Kidney capillary endothelial cell (primary cell): ENCODE measurements at places on chromosomes 11 and 22.

DNA sequence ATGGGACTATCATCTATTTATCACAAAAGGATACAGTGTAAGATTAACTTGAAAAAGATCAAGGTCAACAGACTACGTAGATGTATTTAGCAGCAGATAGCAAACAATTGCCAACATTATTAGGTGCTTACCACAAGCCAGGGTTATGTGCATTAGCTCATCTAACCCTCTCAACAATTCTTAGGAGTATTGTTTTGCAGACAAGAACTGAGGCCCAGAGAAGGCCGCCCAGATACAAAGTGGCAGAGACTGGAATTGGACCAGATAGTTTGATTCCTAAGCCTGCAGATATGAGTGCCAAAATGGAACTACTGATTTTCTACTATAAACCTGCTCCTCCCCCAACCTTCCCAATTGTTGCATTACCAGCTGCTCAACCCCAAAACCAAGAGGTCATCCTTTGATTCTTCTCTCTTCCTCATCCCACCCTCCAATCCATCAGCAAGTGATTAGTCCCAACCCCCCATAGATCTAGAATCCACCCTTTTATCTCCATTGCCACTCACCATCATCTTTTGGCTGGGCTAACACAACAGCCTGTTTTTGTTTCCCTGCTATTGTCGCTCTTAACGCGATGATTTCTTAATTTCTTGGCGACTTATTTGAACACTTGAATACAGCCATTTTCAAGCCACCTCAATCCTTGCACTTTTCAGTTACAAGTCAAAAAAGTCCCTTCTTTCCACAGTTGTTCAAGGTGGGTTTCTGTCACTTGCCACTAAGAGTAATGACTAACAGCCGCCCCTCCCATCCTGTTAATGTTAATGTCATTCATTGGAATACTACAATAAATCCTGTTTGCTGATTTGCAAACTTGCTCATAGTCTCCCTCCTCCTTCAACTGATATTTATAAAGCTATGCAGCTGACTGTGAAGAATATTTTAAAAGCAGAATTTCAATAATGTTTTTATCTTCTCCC is 2.7 kb downstream of the TMEM123 start:
- peak; percentile 22 for DNase-seq

DNA sequence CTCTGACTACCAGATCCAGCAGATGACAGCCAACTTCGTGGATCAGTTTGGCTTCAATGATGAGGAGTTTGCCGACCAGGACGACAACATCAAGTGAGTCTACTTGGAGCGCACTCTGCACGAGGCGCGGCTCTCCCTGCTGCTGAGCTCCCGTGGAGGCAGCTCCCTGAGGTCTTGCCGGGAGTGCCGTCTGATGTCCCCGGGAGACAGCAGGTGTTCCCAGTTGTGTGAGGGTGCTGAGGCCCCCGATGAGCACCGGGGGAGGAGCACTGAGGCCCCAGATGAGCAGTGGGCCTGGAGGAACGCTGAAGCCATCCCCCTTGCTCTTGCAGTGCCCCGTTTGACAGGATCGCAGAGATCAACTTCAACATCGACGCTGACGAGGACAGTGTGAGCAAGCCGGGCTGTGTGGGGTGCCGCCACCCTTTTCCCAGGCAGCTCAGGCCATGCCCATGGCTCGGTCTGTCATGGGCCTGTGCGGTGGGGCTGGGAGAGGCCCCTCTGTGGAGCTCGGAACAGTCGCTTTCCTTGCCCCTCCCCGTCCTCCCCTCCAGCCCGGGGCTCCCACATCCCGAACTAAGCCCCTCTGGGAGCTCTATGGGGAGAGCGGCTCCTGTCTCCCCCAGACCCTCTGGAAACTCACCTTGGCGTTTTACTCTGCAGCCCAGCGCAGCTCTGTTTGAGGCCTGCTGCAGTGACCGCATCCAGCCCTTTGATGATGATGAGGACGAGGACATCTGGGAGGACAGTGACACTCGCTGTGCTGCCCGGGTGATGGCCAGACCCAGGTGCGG is 37.1 kb downstream of the SBF1 start:
- no peak for DNase-seq

- peak; percentile 26 for DNase-seq
Measured at GRCh38 chr22:37675930-37676735, 697 bp downstream of the LGALS1 start.

DNA sequence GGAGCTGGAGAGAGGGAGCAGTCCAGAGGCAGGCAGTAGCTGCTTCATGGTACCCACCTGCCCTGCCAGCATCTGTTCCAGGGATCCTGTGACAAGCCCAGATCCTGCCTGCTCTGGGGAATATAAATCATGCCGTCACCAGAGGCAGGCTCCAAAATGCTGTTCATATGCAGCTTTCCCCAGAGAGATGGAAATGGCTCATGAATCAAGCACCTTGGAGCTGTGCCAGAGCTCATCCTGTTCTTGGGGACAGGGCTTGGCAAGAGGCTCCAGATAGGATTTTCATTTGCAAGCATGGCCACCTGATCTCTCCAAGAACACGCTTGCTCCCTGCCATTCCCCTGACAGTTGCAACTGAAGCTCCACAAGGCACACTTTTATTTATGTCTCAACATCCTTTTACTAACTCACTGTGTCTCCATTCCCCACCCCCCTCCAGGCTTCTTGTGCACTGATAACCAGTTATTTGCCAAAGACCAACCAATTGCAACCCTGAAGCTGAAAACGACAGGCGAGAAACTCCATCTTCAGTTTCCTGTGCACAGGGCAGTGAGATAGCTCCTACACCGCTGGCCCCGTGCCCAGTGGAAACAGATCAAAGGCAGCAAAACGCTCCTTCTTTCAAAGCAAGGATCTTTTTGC is 115.8 kb upstream of the PITPNB start:
- DNase-seq: peak; percentile 85

DNA sequence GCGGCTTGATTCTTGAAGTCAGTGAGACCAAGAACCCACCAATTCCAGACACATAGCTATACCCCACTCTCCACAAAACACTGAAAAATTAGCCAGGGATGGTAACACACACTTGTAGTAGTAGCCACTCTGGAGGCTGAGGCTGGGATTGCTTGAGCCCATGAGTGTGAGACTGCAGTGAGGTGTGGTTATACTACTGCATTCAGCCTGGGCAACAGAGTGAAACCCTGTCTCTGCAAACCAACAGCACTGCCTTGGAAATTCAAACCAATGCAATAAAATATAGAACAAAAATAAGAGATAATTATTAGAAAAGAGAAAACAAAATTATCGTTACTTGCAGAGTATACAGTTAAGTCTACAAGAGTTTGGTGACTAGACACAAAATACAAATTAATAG is 20.2 kb upstream of the PRDM10 start:
- no peak for DNase-seq

DNA sequence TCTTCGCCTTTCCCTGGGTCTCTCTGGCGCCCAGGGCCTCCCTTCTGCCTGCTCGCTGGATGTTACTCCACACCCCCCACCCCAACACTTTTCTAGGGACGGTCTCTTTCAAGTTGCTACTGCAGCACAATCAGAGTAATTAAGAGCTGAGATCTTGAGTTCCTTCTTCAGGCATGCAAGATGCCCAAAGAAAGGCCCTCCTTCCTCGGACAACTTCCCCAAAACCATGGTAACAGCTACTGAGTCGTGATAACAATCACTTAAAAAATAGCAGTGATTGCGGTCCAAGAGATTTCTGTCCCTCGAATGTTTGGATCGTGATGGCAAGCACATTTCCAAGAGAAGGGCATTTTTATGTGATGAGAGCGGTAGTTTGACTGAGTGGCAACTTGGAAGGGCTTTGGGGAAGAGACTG is 638 bp upstream of the TENM4 start:
- DNase-seq: no peak

DNA sequence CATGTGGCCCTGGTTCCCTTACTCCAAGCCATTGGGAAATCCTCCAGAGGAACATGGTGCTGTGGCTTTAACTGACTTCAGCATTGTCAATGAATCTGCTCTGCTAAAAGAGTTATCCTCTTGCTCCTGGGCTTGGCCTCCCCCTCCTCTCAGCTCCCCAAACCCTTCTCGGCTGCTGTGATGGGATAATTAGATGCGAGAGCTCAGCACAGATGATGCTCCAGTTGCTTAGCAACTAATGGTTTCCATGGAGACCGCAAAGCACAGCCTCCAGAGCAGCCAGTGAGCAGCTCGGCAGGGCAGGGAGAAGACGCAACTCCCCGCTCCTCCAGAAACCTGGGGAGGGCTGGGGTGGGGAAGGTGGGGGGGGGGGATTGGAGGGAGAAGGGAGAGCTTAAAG is 2.8 kb upstream of the UPK2 start:
- DNase-seq: no peak

GRCh38 chr11:122149202-122149601 is 33.2 kb upstream of the BLID start:
- no peak for DNase-seq

- no peak for DNase-seq
Measured at GRCh38 chr11:11444804-11445131, 91.7 kb upstream of the CSNK2A3 start.

DNA sequence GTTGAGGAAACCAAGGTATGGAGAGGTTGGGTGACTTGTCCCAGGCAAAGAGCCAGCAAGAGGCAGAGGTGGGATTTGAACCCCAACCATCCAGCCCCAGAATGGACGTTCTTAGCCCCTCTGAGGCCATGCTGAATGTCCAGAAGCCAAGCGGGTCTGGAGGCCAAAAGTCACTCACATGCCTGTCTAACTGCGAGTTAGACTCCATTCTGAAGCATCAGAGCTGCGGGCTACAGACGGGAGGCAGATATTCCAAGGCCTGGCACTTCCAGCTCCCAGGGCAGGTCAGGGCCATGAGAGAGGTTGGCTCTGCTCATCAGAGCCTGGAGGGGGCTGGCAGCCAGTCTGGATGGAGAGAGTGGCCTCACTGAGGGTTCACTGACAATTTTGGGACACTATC is 616.5 kb downstream of the BRD1 start:
- no peak for DNase-seq

DNA sequence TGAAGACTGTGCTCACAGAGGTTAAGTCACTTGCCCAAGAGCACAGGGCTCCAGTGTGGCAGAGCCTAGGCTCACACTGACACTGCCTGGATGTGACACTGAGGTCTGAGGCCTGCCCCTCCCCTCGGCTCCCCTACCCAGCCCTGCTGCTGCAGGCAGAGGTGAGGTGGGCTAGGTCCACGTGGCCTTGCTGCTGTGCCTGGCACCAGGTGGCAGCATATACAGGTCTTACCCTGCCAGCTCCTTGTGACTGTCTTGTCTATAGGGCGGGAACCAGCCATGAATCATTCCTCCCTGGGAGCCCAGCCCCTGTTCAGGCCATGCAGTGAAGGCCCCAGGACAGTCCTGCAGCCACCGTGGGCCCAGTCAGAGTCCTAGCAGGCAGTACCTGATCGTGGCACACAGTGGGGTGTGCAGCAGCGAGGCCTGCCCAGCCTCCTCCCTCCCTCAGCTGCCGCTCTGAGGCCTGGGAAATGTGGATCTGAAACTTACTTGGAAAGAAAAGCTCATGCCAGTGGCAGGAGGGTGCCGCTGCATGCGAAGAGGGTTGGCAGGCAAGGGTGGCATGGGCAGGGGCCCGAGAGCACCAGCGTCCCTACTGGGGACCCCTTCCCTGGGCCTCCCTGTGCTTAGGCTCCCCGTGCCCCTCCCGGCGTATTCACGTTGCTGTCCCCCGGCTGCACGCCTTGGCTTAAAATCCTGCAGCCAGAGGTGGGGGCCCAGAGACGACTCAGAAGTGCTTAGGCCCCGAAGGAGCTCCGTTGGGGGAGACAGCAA is 1.2 kb upstream of the CERK start:
- no peak for DNase-seq

- no peak for DNase-seq
Measured at GRCh38 chr11:129417458-129417857, 41.8 kb downstream of the BARX2 start.

GRCh38 chr11:18461909-18462308 is 6.3 kb downstream of the LDHAL6A start:
- DNase-seq: no peak

GRCh38 chr11:107018219-107018901 is at the start of gene GUCY1A2:
Gene GUCY1A2 (minus strand): TSS chr11:107018476. CDS start chr11:107018055, 421 bp downstream.
- peak; percentile 5 for DNase-seq

GRCh38 chr22:35589756-35590093 is 27.4 kb downstream of the MB start:
- no peak for DNase-seq

DNA sequence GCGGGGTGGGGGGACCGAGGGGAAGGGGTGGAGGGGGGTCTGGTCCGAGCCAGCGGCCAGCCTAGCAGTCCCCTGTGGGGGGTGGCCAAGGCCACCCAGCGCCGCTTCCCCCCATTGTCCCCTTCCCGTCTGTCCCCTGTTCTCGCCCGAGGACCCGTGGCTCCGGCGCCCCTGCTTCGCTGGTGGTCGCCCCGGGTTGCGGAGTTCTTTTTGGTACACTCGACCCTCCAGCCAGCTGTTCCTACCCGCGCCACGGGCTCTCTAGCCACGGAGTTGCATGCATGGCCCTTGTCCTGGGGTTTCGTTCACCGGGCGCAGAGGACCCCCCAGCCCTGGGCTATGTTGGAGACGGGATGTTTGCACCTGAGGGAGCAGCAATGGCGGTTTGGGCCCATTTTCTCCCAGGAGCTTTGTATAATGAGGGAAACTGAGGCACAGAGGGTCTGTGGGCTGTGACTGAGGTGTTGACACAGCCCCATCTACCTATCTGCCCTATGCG is 489 bp downstream of the RNF214 start:
- peak; percentile 7 for DNase-seq

DNA sequence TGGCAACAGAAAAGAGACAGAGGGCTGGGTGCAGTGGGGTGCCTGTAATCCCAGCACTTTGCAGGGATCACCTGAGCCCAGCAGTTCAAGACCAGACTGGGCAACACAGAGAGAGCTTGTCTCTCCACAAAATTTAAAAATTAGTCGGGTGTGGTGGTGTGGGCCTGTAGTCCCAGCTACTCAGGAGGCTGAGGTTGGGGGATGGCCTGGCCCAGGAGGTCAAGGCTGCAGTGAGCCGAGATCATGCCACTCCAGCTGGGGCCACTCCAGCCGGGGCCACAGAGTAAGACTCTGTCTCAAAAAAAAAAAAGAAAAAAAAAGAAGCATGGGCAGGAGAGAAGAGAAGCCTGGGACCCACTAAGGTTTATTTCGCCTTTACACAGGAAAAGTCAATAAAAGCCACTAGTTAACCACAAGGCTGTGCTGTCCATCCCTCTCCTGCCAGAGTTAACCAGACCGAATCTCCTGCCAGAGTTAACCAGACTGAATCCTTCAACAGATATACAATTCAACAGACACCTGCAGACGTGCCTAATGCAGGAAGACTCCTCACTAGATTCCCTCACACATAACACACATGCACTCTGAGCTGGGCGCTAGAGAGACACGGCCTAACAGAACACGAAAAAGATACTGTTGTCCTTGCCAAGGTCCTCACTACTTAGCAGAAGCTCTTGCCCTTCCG is 29.8 kb downstream of the MICAL3 start:
- no peak for DNase-seq

- no peak for DNase-seq
Measured at GRCh38 chr22:49044091-49044490, 783.6 kb downstream of the BRD1 start.

DNA sequence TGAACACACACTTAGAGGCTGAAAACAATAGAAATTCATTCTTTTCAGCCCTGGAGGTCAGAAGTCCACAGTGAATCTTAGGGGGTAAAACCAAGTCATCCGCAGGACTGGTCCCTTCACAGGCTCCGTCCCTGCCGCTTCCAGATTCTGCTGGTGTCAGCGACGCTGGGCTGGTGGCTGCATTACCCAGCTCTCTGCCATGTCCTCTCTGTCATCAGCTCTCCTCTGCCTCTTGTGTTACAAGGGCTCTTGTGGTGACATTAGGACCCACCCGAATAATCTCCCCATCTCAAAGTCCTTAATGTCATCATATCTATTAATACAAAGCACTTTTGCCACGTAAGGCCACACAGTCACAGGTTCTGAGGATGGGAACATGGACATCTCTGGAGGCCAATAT is 47.7 kb upstream of the ANO1 start:
- DNase-seq: no peak
